Activated T-cell treated with anti-CD3 and anti-CD28 coated beads for 24 hours (primary cell): ENCODE measurements at places on chromosomes 5 and 9.
A peak's percentile ranks its signal among the peaks of the same experiment; 100 is the strongest.

GRCh38 chr9:137114613-137115393 lies at the start of gene DPP7:
DPP7 (minus strand) TSS chr9:137114733; CDS start chr9:137114713, 20 bp downstream.
- DNase-seq, result peak; percentile 65

DNA sequence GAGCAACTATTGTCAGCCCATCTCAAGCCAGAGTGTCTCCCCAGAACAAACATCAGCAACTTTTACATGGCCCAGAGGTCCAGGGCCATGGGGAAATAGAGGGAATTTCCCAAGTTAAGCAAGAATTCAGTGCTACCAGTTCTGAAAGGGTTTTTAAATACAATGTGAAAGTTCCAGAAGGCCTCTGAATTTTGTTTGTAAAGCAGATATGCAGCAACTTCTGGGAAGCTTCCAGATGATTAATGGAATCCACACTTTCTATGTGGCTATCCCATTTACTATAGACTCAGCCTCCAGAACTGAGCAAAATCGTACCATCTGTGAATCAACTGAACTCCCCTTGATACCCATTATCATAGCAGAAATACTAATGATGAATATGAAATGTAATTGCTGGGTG lies 93.8 kb downstream of the FEM1C start:
- no peak for DNase-seq

- no peak for DNase-seq
These were observed 42.3 kb upstream of the MUSK start for GRCh38 chr9:110626101-110626829.

DNA sequence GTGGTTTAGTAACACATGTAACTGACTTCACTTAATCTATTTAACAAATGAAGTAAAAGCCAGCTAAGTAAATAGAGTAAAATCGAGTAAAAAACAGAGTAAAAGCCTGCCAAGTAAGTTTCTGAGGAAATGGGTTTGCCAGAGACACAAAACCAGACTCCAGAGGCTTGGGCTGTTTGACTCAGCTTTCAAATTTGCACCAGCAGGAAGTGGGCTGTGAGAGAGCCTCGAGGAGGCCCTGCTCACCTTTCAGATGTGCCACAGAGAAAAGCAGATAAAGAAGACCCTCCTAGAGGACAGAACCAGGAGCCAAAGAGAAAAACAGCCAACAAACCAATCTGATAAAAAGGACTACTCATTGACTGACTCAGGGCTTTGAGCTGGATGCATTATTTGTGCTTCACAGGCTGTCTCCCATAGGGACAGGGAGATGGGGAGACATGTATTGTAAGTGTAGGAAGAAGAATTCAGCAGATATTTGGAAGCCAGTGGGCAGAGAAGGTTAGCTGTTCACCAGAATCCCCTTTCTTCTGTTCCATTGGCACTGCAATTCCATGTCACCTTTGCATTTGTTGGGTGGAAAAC lies 14.4 kb upstream of the AMACR start:
- peak; percentile 24 for DNase-seq

DNA sequence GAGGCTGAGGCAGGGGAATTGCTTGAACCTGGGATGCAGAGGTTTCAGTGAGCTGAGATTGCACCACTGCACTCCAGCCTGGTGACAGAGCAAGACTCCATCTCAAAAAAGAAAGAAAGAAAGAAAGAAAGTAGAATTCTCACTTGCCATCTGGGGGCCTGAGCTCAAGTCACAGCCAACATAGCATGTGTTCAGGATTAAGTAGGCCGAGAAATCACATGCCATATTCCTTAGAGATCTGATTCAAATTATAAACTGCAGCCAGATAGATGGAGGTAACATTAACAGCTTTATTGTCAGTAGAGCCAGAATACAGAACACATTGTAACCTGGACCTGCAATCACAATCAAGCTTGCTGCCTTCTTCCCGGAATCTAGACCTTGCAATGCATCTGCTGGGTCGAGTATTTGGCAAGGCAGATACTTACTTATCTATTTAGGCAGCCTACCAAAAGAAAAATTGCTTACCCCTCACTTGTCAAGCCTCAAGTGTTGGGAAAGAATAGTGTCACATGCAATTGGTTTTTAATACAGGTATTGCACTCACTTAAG lies 173.7 kb downstream of the CPLANE1 start:
- DNase-seq, result no peak
